Posterior vena cava (tissue), 2 donors: ENCODE measurements at places on chromosomes 6 and 20. TPM values are rescaled to one million over a fixed set of nuclear protein-coding genes. Genes with fewer than 3 reads are reported as not detected.
A peak's percentile ranks its signal among the peaks of the same experiment; 100 is the strongest.

The BTN1A1 gene
- not detected for total RNA-seq

GRCh38 chr6:27806981-27807440 is 105.2 kb downstream of the OR2B2 start:
- no peak for DNase-seq

GRCh38 chr6:160978141-160978901 is 13.2 kb upstream of the MAP3K4 start:
- no peak for DNase-seq

DNA sequence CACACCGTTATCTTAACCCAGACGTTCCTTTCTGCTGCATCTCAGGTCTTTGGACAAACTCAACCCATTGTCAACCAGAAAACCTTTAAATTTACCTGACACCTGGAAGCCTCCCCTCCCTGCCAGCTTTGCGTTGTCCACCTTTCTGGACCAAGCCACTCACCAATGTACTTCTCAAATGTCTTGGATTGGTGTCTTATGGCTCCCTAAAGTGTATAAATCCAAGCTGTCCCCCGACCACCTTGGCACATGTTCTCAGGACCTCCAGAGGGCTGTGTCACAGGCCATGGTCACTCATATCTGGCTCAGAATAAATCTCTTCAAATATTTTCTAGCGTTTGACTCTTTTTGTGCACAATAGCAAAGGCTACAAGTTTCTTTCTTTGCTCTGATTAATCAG is 250.0 kb downstream of the DLL1 start:
- peak; percentile 14 for DNase-seq

- DNase-seq, result no peak
These were observed 111.5 kb downstream of the HFE start for GRCh38 chr6:26198722-26199056.

- DNase-seq, result no peak
These were observed 71.2 kb downstream of the IGF2R start for GRCh38 chr6:160040055-160040454.

DNA sequence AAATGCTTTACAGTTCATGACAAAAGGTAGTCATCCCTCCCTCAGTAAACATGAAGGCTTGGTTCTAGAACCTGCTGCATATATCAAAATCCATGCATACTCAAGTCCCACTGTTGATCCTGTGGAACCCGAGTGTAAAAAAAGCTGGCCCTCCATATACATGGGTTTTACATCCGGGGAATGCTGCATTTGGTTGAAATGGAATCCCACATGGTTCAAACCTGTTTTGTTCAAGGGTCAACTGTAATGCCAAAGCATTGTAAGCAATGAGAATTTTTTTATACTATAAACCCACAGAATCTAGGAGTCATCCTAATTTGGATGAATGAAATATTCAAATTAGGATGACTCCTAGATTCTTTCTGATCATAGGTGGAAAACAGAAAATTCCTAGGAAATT is 5.9 kb upstream of the HDAC2 start:
- DNase-seq, result no peak

- DNase-seq, result no peak
These were observed 389.7 kb upstream of the ARID1B start for GRCh38 chr6:156387472-156387871.

GRCh38 chr6:98137391-98137790 is 697.0 kb upstream of the POU3F2 start:
- no peak for DNase-seq

DNA sequence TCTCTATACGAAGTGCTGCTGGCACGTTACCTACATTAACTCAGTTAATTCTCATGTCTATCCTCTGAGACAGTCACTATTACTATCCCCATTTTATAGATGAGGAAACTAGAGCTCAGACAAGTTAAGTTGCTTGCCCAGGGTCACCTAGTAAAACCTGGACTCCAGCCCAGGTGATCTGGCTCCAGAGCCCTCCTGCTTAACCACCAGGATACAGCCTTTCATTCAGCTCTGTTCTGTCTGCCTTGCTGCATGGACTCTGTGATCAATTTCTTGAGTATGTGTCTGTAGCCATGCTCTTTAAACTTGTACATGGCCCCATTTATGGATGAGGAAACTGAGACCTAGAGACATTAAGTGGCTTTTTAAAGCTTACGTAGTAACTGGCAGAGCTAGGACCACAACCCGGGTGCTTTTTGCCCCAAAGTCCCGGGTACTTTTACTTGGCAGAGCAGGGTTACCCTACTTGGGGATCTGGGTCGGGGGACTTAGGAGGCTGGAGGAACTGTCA is 4.7 kb downstream of the CDKN1A start:
- no peak for DNase-seq

DNA sequence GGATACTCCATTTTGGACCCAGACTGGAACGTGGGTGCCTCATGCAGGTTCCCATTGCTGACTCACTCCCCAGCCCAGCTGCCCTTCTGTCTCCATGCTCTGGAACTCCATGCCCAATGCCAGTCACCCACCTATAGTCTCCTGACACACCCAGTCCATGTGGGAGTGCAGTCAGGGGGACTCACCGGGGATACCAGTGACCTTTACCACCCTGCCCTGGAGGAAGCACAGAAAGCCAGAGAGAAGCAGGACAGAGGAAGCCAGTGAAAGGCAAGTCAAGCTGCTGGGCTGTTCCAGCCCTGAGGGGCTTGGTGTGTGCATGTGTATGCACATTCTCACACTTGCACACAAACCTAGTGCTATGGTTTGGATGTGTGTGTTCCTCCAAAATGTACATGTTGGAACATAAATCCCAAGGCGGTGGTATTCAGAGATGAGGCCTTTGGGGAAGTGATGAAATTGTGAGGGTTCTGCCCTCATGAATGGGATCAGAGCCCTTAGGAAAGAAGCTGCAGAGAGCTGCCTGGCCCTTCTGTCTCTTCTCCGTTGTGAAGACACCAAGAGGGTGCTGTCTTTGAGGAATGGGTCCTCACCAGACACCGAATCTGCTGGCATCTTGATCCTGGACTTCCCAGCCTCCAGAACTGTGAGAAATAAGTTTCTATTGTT is 121.4 kb upstream of the MAFB start:
- no peak for DNase-seq
